ENCODE measurements at places on chromosomes 4 and X. TPM values are rescaled to one million over a fixed set of nuclear protein-coding genes. Genes with fewer than 3 reads are reported as not detected.

The MAGEA2 gene
- not detected for total RNA-seq

The MAGEB1 gene
- total RNA-seq, result not detected

DNA sequence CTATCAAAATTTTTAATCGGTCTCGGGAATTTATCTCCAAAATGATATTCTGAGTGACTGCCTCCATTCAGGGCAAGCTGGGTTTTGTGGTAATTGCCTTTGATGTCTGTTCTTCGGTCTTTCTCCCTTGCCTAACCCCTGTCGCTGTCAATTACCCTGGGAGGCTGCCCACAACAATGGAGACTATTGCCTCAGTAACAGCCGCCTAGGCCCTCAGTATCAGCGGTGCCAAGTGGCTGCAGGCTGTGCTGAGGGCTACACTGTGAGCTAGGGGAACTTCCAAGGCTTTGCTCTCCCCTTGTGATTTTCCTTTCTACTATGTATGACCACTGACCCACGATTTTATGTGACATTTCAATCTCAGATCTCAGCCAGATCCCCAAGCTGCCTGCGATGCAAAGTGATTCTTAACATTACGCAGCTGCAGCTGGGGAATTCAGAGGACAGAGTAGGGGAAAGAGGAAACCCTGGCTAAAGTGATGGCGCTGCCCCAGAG is 36.3 kb upstream of the REST start:
- no peak for DNase-seq

- DNase-seq, result no peak
Measured at GRCh38 chrX:113512700-113513395, 672.2 kb upstream of the AMOT start.

DNA sequence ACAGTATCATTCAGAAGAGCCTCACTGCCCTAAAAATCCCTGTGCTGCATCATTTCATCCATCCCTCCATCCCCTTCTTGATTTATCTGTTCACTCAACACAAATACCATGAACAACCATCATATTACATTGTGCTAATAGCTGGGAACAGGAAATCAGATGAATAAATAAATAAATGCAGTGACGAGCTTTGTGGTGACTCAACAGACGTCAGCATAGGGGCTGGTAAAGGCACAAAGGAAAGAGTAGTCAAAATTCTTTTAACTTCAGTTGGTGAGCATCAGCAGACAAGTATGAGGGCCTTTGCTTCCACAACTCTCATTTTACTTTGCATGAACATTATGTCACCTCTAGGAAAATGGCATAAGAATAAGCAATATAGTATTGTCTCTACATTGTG is 65.5 kb downstream of the EDNRA start:
- DNase-seq, result no peak

- no peak for DNase-seq
Measured at GRCh38 chr4:143344774-143345173, 8.1 kb downstream of the GAB1 start.

DNA sequence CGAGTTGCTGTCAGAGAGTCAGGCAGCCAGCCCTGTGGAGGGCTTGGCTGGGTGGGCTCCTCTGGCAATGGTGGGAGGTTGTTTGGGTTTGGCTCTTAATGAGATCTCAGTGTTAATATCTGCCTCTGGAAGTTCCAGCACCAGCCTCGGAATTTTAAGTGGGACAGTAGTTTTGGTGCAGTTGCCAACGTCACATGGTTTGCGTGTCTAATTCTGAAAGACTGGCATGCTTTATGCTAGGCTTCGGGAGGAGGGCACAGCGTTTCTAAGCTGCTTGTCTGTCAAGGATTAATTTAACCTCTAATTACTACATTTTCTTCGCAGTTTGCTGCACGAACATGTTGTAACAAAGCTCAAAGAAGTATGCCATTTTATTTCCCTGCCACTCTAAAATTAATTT is 9.2 kb downstream of the MAMLD1 start:
- DNase-seq, result peak; percentile 2

- DNase-seq, result no peak
Measured at GRCh38 chr4:182684796-182685195, 232.4 kb downstream of the DCTD start.

DNA sequence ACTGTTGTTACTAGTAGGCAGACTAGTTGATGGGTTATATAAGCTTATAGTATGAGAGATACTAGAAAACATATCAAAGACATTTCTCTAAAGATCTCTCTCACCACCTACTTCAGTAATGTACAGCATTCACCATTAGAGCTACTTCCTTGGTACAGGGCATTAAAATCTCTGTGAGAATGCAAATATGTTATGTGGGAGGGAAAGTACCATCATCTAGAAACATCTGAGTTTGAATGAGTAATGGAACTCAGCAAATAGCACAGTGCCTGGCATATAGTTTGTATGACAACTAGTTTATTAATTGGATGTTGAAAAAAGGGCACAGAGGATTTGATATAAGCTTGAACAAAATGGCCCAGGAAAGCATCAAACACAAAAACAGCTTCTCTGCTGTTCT is 211.1 kb downstream of the GLUD2 start:
- no peak for DNase-seq
